Effector memory CD8-positive, alpha-beta T cell (primary cell): ENCODE measurements at places on chromosomes 4 and X.

GRCh38 chr4:8779490-8779932 is 92.1 kb downstream of the HMX1 start:
- no peak for DNase-seq

- no peak for DNase-seq
Observed at GRCh38 chrX:39969099-39969818, 128.5 kb downstream of the BCOR start.

GRCh38 chrX:21655901-21656586 is 2.1 kb downstream of the KLHL34 start:
- no peak for DNase-seq

GRCh38 chrX:10636337-10636736 is 16.0 kb upstream of the MID1 start:
- no peak for DNase-seq

DNA sequence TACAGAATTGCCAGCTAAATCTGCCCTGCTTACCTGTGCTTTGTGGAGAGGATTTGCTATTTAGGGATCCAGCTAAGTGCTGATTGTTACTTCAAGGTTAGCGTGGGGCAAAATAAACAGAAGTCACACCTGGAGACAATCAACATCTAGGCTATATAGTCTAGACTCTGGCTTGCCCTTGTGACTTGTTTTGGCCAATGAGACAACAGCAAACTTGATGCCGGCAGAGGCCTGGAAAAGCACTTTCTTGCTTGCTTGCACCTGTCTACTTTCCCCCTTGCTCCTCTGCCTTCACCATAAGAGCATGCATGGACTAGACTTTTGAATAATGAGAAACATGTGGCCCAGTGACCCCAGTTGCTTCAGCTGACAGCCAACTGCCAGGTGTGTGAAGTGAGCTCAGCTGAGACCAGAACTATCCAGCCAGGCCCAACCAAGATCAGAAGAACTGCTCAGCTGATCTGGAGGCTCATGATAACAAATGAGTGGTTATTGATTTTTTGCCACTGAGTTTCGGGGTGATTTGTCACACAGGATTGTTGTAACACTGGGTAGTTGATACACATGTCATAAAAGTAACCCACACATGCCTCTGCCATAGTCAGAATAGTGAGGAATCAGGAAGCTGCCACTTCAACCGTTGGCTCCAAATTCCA is 164.4 kb downstream of the RBMX2 start:
- no peak for DNase-seq

GRCh38 chrX:11908371-11908770 is 150.3 kb downstream of the MSL3 start:
- no peak for DNase-seq

- no peak for DNase-seq
Observed at GRCh38 chr4:146182443-146182842, 6.9 kb downstream of the LSM6 start.

DNA sequence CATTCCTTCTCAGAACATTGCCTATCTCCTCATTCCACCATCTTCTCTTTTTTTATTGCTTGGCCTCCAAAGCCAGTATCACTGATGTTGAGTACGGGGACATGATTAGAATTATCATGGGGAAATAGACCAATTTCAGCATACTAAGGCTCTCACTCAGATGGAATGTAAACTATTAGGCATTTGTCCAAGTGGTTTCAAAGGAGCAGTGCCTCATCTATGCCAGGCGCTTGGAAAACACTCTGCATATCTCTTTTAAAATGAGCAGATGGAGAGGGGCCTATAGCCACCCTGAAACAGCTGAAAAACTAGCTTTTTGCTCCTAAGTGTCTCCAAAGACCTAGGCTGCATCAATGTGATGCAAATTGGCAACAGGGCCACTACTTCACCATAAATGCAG is 150.8 kb upstream of the DIPK2B start:
- DNase-seq: no peak

- DNase-seq: no peak
Observed at GRCh38 chrX:152927858-152928760, 30.2 kb downstream of the ZNF185 start.

DNA sequence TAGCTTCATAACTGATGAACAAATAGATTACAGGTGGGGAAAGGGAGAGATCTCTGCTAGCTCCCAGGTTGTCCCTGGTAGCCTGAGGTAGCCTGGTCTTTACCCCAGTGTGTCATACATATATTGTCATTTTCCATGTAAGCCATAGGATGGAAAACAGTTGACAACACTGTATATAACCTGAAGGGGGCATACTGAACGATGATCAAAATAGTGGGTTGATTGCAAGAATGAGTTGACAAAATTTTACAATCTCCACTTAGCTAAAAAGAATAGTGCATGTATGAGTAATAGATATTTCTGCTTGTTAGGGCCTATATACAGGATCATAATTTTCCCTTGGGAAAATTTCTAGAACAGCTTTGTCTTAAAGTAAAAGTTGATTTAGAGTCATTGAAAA is 304.1 kb upstream of the HAND2 start:
- DNase-seq: no peak

DNA sequence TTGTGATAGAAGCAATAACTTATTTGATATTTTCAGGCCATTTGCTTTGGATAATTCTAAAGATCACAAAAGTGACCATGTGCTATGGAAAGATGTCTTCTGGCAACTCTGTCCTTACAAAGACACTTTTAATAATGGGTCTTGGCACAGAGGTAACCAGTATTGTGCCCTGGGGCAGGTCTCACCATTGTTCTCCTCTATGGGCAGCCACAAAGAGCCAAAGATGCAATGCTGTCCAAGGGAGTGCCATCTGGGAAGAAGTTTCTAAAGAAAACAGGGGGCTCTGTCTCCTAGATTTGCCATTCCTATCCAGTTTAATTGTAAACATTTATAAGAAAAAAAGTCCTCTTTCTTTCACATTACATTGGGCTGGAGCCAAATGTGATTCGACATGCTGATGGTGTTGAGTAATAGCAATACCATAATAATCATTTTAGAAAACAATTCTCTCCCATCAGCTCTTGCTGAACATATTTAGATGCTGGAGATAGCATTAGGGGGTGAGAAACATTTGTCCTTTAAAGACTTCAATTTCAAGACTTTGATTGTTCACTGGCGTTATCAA is 179.9 kb downstream of the KIT start:
- no peak for DNase-seq

GRCh38 chrX:8418301-8418700 is 46.3 kb upstream of the VCX3B start:
- DNase-seq: no peak
